Left lung (tissue), 14 donors: ENCODE measurements at places on chromosomes 6 and 20. TPM values are rescaled to one million over a fixed set of nuclear protein-coding genes. Genes with fewer than 3 reads are reported as not detected.

The C6orf62 gene
- total RNA-seq: 144 TPM

The NCOA6 gene
- 26.0 TPM for total RNA-seq

The TMEM244 gene
- not detected for total RNA-seq

The PRR18 gene
- total RNA-seq: 0.94 TPM

The NFYA gene
- total RNA-seq: 20.3 TPM

The LAMA4 gene
- total RNA-seq: 152 TPM

The TCF21 gene
- total RNA-seq: 41.6 TPM

The ZNF311 gene
- 1.8 TPM for total RNA-seq

The BMP6 gene
- total RNA-seq: 18.7 TPM

The KCNG1 gene
- total RNA-seq: 0.31 TPM

The NELFCD gene
- total RNA-seq: 53.5 TPM

The LAMA2 gene
- 86.4 TPM for total RNA-seq

The SRSF6 gene
- 145 TPM for total RNA-seq

DNA sequence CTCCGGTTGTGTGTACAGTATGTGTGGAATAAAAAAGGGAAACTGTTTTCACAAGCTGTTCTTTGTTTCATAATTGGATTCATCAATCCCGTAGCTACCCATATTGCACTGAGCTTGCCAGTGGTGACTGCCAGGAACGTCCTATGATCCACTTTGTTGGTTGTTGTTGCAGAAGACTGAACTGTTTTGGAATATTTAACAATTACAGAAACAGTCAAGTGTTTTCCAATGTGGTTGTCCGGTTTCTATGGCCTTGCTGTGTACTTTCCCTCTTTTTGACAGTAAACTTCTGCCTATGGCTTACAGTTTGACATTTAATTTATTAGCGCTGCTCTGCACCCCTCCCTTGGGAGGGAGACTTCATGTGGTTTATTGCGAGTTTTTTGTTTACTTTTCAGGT lies 141.2 kb downstream of the DTNBP1 start:
- no peaks in the 10 kb centered on the region for H3K27me3 ChIP-seq
- peaks cover 16% of the 10 kb centered on the region for H3K4me1 ChIP-seq
- peak overlapping the region; percentile 70 for H3K27ac ChIP-seq

- no peaks in the 10 kb centered on the region for H3K36me3 ChIP-seq
- H3K27ac ChIP-seq: no peak overlapping the region
- H3K4me1 ChIP-seq: no peaks in the 10 kb centered on the region
- no peaks in the 10 kb centered on the region for H3K27me3 ChIP-seq
- no peak for DNase-seq
- no peak overlapping the region for H3K4me3 ChIP-seq
Measured at GRCh38 chr6:139820210-139820609, 445.8 kb upstream of the CITED2 start.

GRCh38 chr20:37345339-37346235 lies at the start of gene SRC:
SRC (plus strand) TSS chr20:37346140; CDS start chr20:37384154, 38,014 bp downstream.
- peaks cover 35% of the 10 kb centered on the region for H3K4me1 ChIP-seq
- peak; percentile 56 for DNase-seq
- H3K27ac ChIP-seq: peak within 1 kb of the TSS; percentile 58
- H3K36me3 ChIP-seq: no peaks in the 10 kb centered on the region
- peaks cover 30% of the 10 kb centered on the region for H3K27me3 ChIP-seq
- peak within 1 kb of the TSS; percentile 61 for H3K4me3 ChIP-seq

DNA sequence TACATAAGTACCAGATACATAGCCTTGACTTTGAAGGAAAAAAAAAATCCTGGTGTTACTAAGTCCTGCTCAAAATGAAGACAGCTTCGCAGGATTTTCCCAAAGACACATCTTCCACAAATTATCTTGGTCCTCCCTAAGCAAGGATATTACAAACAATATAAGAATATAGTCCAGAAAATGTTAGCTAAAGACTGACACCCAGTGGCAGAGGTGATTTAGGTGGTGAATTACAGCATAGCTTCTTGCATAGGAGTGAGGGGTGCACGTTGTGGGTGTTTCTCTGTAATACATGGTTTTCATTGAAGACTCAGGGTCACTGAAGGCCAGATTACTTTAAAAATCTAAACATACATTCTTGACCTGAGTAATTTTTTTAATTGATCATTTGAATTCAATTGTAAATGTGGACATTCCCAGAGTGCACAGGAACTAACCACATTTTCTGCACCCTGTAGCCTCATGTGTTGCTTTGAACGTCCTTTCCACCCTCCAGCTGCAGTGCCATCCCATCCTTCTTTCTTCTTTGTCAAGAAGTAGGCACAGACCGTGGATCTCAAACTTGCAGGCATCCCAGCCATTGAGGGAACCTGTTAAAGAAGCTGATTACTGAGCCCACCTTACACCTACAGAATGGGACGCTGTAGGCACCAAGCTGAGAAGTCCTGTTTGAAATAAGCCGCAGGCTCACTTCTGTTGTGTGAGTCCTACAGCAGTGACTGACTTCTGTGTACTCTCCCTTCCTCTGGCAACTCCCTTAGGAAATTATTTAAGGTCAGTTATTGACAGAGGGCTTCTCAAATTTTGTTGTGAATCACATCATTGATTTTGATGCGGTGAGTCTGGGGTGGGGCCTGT lies 102.6 kb downstream of the PERP start:
- H3K27me3 ChIP-seq: no peaks in the 10 kb centered on the region
- DNase-seq: no peak
- no peak overlapping the region for H3K27ac ChIP-seq
- no peak overlapping the region for H3K4me3 ChIP-seq

GRCh38 chr6:111775145-111775922 lies 97.9 kb downstream of the FYN start:
- no peaks in the 10 kb centered on the region for H3K27me3 ChIP-seq
- no peak overlapping the region for H3K27ac ChIP-seq
- H3K4me3 ChIP-seq: no peak overlapping the region
- H3K4me1 ChIP-seq: no peaks in the 10 kb centered on the region
- no peaks in the 10 kb centered on the region for H3K36me3 ChIP-seq

- DNase-seq: no peak
- H3K4me1 ChIP-seq: peaks cover 44% of the 10 kb centered on the region
- no peak overlapping the region for H3K27ac ChIP-seq
- H3K36me3 ChIP-seq: no peaks in the 10 kb centered on the region
Measured at GRCh38 chr6:39221779-39222641, 7.3 kb downstream of the KCNK5 start.

- no peak overlapping the region for H3K4me3 ChIP-seq
- no peak for DNase-seq
- no peak overlapping the region for H3K27ac ChIP-seq
- no peaks in the 10 kb centered on the region for H3K36me3 ChIP-seq
- H3K27me3 ChIP-seq: no peaks in the 10 kb centered on the region
Measured at GRCh38 chr6:14724549-14724948, 521.3 kb upstream of the JARID2 start.

DNA sequence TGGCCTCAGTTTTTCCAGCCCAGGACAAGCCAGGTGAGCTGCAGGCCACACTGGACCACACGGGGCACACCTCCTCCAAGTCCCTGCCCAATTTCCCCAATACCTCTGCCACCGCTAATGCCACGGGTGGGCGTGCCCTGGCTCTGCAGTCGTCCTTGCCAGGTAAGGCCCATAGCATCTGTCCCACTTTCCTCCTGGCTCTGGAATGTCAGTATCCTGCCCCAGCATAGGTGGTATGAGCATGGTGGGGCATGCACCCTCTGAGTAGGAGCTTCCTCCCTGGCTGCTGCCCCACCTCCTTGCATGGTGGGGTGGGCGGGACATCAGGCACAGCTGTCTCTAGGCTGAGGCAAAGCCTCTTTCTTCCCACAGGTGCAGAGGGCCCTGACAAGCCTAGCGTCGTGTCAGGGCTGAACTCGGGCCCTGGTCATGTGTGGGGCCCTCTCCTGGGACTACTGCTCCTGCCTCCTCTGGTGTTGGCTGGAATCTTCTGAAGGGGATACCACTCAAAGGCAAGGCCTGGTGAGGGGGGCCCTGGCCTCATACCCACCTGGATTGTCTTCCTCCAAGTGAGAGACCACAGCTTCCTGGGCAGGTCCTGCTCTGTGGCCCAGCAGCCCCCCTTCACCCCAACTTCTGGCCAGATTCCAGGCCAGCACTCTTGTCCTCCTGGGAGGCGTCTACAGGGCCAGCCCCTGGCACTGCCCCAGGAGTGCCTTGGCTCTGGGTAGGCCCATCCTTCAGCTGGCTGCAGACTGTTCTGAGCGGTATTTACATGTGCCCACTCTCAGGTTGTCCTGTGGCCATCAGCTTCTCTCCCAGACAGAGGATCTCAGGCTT lies 9.1 kb downstream of the PI16 start:
- H3K27ac ChIP-seq: no peak overlapping the region
- no peak for DNase-seq
- peaks cover 26% of the 10 kb centered on the region for H3K4me1 ChIP-seq
- H3K36me3 ChIP-seq: no peaks in the 10 kb centered on the region

GRCh38 chr20:90651-91050 lies 3.2 kb downstream of the DEFB125 start:
- no peak overlapping the region for H3K27ac ChIP-seq
- H3K4me1 ChIP-seq: no peaks in the 10 kb centered on the region
- H3K27me3 ChIP-seq: no peaks in the 10 kb centered on the region
- no peak for DNase-seq

- H3K4me1 ChIP-seq: no peaks in the 10 kb centered on the region
- no peak overlapping the region for H3K27ac ChIP-seq
- H3K4me3 ChIP-seq: no peak overlapping the region
- H3K36me3 ChIP-seq: no peaks in the 10 kb centered on the region
- no peaks in the 10 kb centered on the region for H3K27me3 ChIP-seq
Measured at GRCh38 chr6:166579237-166579850, 7.1 kb downstream of the RAMACL start.

- H3K36me3 ChIP-seq: no peaks in the 10 kb centered on the region
- H3K27me3 ChIP-seq: no peaks in the 10 kb centered on the region
- peak overlapping the region; percentile 73 for H3K4me3 ChIP-seq
- peak overlapping the region; percentile 100 for H3K27ac ChIP-seq
Measured at GRCh38 chr6:42784717-42785498, 3.1 kb downstream of the BICRAL start.

GRCh38 chr20:6075428-6076219 lies 21.8 kb upstream of the LRRN4 start:
- no peak overlapping the region for H3K4me3 ChIP-seq
- no peaks in the 10 kb centered on the region for H3K36me3 ChIP-seq
- DNase-seq: no peak
- H3K4me1 ChIP-seq: no peaks in the 10 kb centered on the region

GRCh38 chr20:23279836-23280235 lies 70.8 kb upstream of the NXT1 start:
- H3K36me3 ChIP-seq: no peaks in the 10 kb centered on the region
- H3K4me1 ChIP-seq: no peaks in the 10 kb centered on the region
- no peak for DNase-seq
- H3K4me3 ChIP-seq: no peak overlapping the region
- H3K27me3 ChIP-seq: no peaks in the 10 kb centered on the region
- no peak overlapping the region for H3K27ac ChIP-seq

GRCh38 chr20:8670893-8671215 lies 398.0 kb upstream of the PLCB4 start:
- no peaks in the 10 kb centered on the region for H3K36me3 ChIP-seq
- DNase-seq: no peak
- no peak overlapping the region for H3K4me3 ChIP-seq
- H3K4me1 ChIP-seq: no peaks in the 10 kb centered on the region
- no peak overlapping the region for H3K27ac ChIP-seq
- no peaks in the 10 kb centered on the region for H3K27me3 ChIP-seq

DNA sequence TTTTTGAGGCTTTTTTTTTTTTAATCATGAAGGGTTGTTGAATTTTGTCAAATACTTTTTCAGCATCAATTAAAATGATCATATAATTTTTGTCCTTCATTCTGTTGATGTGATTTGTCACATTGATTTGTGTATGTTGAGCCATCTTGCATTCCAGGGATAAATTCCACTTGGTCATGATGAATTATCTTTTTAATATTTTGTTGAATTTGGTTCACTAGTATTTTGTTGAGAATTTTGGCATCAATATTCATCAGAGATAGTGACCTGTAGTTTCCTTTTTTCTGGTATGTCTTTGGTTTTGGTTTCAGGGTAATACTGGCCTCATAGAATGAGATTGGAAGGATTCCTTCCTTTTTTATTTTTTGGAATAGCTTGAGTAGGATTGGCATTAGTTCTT lies 221.9 kb upstream of the ZNF217 start:
- no peaks in the 10 kb centered on the region for H3K36me3 ChIP-seq
- no peaks in the 10 kb centered on the region for H3K27me3 ChIP-seq
- DNase-seq: no peak
- no peaks in the 10 kb centered on the region for H3K4me1 ChIP-seq

GRCh38 chr20:37526839-37527637 lies 638 bp downstream of the BLCAP start:
- H3K27ac ChIP-seq: peak overlapping the region; percentile 97
- no peak for DNase-seq
- H3K36me3 ChIP-seq: no peaks in the 10 kb centered on the region
- H3K4me3 ChIP-seq: peak overlapping the region; percentile 99

GRCh38 chr6:45163952-45164766 lies 164.0 kb upstream of the RUNX2 start:
- no peak for DNase-seq
- H3K36me3 ChIP-seq: no peaks in the 10 kb centered on the region
- H3K4me3 ChIP-seq: no peak overlapping the region
- no peaks in the 10 kb centered on the region for H3K27me3 ChIP-seq

DNA sequence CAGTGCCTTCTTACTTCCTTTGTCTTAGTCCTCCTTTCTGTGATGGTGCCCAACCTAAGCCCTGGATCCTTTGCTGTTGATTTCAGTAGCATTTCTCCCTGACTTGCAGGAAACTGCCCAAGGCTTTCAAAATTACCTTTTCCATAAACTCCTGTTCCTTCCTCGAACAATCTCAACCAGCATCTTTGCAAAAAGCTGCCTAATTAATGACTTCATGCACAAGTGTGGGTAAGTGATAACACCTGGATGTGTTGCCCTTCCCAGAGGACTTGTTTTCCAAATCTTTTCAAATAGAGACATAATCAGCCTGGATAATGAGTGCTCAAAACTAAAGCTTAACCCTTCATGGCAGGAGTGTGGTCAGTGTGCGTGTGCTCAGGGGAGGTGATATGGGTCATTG lies 118.0 kb downstream of the PCSK2 start:
- no peak overlapping the region for H3K4me3 ChIP-seq
- no peak for DNase-seq
- H3K4me1 ChIP-seq: no peaks in the 10 kb centered on the region
- no peak overlapping the region for H3K27ac ChIP-seq
- no peaks in the 10 kb centered on the region for H3K27me3 ChIP-seq
- no peaks in the 10 kb centered on the region for H3K36me3 ChIP-seq

DNA sequence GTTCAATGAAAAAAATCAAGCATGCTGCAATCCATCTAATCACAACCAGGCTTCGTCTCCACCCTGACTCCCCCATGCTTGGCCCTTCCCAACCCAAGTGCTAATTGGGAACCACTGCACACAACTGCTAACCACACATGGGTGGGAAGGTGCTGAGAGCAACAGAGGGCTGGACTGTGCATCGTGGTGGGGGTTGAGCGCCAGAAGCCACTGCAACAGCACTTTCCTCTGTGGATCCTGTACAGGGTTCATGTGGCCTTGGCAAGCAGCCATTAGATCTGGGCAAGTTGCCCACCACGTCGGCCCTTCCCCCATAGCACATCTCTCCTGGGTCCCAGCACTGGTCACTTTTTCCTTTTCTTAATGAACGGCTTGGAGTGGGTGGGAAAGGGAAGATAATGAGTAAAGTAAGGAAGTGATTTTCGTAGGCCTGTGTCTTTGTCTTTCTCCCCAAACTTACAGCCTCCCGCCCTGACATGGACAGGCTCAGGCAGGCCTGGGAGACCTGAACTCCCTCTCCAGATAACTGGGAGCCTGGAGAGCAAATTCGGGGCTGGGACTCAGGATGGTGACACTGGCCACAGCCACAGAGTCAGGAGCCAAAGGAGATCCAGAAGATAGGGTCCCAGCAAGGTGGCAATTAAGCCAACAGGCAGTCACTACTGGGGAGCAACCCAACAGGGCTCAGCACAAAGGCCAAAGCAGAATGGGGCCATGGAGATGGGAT lies 34.4 kb upstream of the MRPS10 start:
- peak; percentile 84 for DNase-seq
- peak overlapping the region; percentile 1 for H3K27ac ChIP-seq
- peaks cover 10% of the 10 kb centered on the region for H3K4me1 ChIP-seq
- H3K27me3 ChIP-seq: no peaks in the 10 kb centered on the region
- peaks cover 43% of the 10 kb centered on the region for H3K36me3 ChIP-seq
